ENCODE measurements at places on chromosomes 2 and 18. TPM values are rescaled to one million over a fixed set of nuclear protein-coding genes. Genes with fewer than 3 reads are reported as not detected.

Gene LIPG
- not detected for total RNA-seq

Gene PAX8
- total RNA-seq, result 2.8 TPM

DNA sequence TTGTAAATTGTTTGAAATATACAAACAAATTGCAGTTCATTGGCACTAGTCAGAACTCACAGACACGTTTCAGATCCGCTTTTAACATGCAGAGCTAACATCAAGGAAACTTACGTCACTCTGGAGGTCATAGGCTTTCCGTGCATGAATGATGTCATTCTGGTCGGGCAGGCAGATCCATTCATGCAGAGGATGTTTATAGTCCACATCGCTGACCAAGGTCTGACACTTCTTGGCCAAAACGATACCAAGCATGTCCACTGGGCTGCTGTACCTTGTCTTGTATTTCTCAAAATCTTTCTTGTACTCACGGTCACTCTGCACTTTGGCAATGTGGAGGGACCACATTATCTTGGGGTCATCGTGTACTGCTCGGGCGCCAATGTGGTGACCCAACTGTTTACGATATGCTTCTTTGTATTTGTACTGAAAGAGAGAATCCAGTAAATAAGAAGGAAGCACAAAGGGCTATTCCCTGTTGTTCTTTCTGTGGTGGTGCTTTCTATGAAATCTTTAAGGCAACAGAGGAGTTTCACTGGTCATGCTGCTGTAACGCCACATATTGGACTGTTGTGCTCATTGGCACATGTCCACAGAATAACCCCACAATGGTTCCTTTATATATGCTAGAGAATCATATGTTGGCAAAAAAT is 114.8 kb downstream of the NEB start:
- no peak for DNase-seq

DNA sequence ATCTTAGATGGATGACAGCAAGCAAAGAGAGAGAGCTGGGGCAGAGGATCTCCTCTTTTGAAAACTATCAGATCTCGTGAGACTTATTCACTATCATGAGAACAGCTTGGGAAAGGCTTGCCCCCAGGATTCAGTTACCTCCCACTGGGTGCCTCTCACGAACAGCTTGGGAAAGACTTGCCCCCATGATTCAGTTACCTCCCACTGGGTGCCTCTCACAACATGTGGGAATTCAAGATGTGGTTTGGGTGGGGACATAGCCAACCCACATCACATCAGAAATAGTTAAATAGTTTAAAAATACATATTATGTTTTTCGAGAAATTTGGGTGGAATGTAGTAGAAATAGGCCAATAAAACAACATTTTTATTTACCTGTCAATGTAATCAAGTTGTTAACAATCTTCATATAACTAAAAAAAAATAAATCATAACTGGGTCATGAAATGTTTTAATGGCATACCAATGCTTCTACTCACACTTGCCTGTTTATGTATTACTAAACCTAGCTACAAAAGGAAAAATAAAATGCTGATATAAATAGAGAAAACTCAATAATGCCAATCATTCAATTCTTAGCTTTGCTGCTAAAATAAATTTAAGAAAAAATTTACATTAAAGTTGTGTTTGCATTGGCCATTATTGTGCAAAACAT is 608.9 kb downstream of the SUCLG1 start:
- DNase-seq, result no peak

GRCh38 chr18:50133526-50133925 is 61.4 kb downstream of the MYO5B start:
- no peak for DNase-seq

DNA sequence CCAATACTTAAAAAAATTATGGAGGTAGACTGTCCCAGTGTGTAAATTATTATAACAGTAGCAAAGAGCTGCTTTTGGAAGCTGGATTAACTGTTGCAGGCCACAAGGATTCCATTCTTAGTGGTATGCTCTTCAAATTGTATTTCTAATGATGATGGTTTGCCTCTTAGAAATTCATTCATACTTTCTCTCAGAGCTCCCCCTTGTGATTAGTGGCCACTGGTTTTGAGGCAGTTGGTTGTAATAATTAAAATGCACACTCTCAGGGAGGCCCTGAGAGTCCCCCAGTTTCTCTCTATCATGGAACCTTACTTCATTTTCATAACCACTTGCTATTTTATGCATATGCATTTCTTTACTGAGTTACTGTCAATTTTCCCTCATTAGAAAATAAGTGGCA is 122.5 kb downstream of the PLA2R1 start:
- DNase-seq, result no peak

- no peak for DNase-seq
These were observed 57.5 kb downstream of the MCFD2 start for GRCh38 chr2:46857871-46858701.

Measured in uterus (tissue), 4 donors.